ENCODE measurements at places on chromosomes 3 and 15. TPM values are rescaled to one million over a fixed set of nuclear protein-coding genes. Genes with fewer than 3 reads are reported as not detected.

DNA sequence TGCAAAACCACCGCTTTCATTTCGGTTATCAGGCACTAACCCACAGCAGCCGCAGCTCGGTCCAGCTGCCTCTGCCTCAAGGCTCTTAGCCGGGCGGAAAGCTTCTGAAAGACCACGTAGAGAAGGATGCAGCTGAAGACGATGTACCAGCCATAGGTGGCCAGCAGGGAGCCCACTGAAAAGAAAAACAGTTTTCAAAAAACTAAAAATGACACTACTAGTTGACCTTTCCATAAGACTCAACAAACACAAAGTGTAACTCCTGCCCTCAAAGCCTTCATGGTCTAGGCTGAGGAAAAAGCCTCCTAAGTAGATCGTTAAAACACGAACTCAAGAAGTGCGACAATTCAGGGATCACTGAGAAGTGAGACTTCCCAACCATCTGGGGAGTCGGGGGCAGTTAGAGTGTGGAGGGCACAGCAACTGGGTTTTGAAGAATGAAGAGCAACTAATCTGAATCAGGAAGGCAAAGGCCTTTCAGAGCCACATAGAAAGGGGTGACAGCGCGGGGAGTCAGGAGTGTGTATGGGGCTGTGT, 716 bp downstream of the SELENOS start:
- no peak for DNase-seq

DNA sequence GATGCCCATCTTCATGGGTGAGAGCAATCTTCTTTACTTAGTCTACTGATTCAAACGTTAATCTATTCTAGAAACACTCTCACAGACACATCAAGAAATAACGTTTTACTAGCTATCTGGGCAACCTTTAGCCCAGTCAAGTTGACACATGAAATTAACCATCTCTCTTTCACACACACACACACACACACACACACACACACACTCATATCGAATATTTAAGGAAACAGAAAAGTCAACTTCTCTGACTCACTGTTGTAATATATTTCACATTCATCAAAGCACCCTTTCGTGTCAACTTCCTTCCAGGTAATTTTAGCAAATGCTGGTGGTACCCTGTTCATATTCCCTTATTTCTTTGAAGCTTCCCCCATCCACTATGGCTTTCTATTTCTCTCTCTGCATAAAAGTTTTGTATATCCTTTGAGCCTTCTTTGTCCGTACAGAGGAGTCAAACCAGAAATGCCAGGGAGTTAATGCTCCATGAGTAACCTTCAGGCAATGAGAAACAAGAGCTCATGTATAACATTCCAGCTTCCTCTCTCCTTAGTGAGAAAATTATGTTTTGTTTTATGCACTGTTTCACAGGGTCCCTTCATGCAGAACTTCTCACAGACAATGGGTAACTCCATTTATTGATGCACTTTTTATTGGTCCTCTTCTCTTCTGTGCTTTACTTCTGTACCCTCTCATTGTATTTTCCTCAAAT, 335.5 kb upstream of the CBLB start:
- DNase-seq, result no peak

DNA sequence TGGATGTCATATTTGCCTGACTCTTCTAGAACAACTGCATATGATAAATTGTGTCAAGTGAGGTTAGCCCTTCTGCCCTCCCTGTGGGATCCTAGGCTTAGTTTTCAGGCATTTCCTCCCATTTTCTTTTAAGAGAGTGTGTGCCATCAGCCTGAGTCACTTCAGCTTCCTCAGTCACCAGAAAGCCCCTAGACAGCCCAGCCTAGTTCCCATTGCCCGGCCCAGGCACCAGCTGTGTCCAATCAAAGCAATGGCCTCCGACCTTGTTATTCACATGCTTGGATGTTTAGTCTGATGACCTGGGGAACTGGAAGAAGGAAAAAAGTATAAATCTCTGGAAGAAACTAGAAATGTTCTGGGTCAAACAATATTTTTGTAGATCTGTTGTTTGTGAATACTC, 221.9 kb upstream of the LRIG1 start:
- DNase-seq, result no peak

DNA sequence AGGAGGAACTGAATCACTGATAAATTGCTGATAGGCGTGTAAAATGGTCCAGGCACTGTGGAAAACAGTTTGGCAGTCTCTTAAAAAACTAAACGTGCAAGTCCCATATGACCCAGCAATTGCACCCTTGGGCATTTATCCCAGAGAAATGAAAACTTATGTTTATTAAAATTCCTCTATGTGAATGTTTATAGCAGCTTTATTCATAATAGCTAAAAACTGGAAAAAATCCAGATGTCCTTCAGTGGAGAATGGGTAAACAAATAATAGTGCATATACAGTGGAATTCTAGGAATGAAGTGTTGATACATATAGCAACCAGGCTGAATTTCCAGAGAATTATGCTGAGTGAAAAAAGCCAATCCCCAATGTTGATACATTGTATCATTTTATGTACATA, 482.2 kb upstream of the PDZRN3 start:
- no peak for DNase-seq

DNA sequence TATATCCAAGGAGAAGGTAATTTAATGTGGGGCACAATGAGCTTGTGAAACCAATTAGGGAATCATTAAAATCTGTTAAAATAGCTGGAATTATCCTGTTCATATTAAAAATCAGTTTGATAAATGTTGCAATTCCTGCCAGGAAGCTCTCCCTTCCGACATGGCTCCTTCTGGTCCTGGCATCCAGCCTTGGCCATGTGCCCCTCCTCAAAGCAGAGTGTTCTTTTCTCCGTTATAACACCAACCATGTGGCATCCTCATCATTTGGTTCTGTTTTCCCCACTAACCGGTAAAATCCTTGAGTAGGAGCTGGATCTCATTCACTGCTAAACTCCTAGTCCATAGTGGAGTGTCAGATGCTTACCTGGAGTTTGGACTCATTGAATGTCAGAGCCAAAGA, 127.2 kb downstream of the ARNT2 start:
- no peak for DNase-seq

The SLC9C1 gene
- 0.42 TPM for polyA plus RNA-seq

GRCh38 chr15:66144978-66145725, 108.4 kb downstream of the MEGF11 start:
- DNase-seq, result no peak

- no peak for DNase-seq
Observed at GRCh38 chr15:36784098-36784670, 204.8 kb downstream of the CDIN1 start.

The ACSBG1 gene
- polyA plus RNA-seq, result 0.18 TPM

The FOXB1 gene
- polyA plus RNA-seq, result not detected

DNA sequence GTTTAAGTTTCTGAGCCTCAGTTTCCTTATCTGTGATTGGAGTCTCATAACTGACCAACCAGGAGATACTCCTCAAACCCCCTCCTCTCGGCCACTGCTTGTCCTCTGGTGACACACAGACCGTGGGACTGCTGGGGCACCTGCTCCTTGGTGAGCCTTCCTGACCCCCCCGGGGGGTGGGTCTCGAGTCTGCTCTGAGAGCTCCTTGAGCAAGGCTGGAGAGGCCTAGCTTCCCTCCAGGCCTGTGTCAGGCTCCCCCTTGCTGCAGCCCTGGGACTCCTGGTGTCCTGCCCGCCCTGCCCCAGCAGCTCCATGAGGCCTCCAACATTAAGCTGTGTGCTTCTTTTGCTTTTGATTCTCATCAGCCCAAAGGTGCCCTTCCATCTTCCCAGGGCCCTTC, 27.7 kb downstream of the SRPRB start:
- DNase-seq, result no peak

The SIDT1 gene
- polyA plus RNA-seq, result 2.6 TPM

The STXBP5L gene
- 0.04 TPM for polyA plus RNA-seq

The KNG1 gene
- polyA plus RNA-seq, result not detected

GRCh38 chr3:185199671-185200070, 46.8 kb upstream of the C3orf70 start:
- no peak for DNase-seq

The PRTG gene
- 3.2 TPM for polyA plus RNA-seq

DNA sequence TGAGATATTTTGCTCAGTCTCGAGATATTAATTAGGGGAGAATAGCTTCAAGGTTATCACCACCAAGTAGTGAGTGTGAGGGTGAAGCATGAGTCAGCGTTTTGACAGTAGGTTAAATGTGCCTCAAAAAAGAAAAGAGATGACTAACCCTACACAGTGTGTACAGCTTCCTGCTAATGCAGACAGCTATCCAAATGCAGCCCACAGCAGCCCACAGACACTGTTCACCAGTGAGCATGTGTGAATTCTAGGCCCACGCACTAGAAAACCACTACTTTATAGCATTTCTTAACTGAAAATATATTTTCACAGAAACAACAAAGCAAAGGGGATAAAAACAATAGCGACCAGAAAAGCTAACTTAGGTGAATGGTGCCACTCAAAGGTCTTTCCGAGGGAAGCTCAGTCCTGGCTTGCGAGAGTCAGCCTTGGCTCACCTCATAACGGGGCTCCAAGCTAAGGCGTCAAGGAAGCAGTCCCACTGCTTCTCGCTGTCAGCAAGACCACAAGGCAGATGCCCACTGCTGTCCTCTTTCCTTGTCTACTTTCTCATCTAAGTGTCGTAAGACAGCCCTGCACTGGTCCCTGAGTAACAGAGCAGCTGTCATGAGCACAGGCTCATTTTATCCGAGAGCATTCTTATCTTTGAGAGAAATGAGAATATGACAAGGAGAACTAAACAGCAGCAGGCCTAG, 47.6 kb downstream of the TXNRD3 start:
- no peak for DNase-seq

- no peak for DNase-seq
Observed at GRCh38 chr3:120147072-120147871, 53.0 kb upstream of the GSK3B start.

- DNase-seq, result no peak
Observed at GRCh38 chr3:89212619-89213018, 105.2 kb downstream of the EPHA3 start.

DNA sequence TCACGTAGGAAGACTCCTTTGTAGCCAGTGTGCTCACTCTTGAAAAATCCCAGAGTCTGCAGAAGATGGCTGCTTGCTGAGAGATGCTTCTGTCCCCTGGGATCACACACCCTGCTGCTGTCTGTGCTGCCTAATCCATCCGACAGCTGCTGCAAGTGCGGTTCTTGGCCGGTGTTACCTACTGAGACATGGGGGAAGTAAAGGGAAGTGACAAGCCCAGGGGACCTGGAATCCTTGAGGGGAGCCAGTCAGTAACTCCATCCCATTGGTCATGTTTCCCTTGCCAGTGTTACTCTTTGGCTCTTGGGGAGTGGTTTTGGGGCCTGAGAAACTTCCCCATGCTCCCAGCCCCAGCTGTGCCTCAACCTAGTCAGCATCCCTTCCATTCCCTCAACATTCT, 8.3 kb upstream of the CPNE9 start:
- no peak for DNase-seq

- no peak for DNase-seq
Observed at GRCh38 chr3:73383470-73384049, 241.2 kb downstream of the PDZRN3 start.

The ST8SIA2 gene
- 15.6 TPM for polyA plus RNA-seq

The ISG20 gene
- polyA plus RNA-seq, result 0.62 TPM

DNA sequence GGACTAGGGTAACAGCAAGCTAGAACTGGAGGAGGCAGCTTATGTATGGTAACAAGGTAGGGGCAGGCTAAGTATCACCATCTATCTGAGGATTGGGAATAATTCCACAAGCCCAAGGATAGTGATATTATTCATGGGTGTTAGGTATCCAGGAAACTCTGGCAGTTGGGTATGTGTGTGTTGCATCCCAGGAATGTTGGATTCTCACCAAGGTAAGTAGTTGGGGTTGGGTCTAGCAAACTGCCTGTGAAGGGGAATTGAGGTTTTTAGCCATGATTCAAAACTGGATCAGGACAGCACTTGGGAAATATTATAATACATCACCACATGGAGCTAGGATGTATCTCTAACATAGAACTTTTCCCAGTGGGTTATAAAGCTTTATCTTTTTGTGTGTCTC, 626.4 kb upstream of the GOLIM4 start:
- DNase-seq, result no peak

DNA sequence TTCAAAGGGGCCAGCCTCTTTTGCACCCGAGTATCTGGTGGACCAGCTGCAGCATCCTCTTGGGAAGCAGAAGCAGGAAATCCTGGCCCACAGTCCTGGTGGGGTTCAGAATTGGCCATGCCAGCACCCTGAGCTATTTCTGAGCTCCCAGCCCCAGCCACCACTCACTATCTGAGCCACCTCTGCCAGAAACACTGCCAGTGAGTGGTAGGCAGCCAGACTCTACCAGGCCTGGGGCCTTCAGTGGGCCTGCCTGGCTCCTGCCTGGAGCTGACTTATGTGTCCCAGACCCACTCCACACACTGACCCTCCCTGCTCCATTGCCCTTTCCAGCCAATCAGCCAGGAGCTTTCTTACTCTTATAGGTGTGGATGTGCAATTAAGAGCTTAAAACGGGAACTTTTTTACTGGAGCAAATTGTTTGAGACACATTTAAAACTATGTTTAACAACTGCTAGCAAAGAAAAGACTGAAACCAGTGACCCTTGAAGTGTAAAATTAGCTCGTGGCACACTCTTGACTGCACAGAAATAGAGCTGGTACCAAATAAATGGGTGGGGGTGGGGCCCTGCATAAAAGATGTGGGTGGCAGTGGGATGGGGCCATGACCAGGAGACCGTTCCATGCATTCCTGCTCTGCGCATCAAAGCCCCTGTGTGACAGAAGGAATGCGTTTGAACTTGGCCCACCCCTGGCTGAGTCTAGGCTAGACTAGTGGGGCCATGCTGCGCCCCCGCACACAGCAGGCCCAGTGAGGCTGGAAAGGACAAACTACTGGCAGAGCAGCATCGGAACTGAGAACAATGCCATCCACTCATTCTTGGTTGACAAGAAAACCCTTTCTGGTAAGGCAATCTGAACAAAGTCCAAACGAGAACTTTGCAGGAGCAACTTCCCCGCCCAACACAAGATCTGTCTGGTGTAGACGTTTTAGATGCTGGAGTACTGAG, 48.0 kb downstream of the CTNNB1 start:
- DNase-seq, result no peak

DNA sequence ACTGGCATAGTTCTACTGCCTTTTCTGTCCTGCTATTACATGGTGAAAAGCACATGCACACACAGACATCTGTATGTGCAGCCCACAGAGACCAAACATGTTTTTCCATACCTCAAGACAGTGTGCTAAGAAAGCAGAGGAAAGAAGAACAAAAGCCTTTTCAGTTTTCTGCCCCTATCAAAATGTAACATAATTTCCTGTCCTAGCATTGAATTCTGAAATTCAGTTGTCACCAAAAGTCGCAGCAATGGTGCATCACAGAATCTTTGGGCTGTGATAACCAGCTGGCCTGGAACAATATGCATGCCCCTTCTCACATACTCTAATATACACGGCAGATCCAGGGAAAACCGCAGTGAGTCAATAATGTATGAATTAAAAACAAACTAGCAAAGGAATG, 153.8 kb upstream of the RAP2B start:
- DNase-seq, result no peak

GRCh38 chr3:51718547-51719409, 11.9 kb downstream of the GRM2 start:
- DNase-seq, result no peak

DNA sequence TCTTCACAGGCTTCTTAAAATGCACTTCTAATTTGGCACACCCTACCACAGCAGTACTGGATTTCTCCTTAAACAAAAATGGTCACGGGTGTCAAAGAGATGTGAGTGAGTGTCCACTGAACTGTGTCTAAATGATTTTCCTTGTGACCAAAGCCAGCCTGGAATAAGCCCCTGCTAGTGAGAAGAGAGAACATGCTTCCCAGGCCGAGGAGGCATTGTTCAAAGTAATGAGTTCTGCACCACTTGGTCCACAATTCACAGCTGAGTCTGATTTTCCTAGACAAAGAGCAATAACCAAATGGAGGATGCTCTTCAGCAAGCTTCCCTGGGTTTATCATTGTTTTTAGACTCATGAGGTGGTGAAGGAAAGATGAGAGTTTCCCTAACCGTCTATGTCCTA, 3.8 kb downstream of the PLCH1 start:
- DNase-seq, result no peak

Measured in forelimb muscle (tissue), 1 donor.